T follicular helper cell (primary cell): ENCODE measurements at places on chromosomes 16 and 17.

- DNase-seq = no peak
Measured at GRCh38 chr17:1050996-1051925, 54.3 kb downstream of the TIMM22 start.

GRCh38 chr16:75192606-75193264 is 14.2 kb downstream of the CTRB2 start:
- DNase-seq = no peak

GRCh38 chr17:74217037-74217730 is 3.8 kb downstream of the TTYH2 start:
- DNase-seq = no peak

DNA sequence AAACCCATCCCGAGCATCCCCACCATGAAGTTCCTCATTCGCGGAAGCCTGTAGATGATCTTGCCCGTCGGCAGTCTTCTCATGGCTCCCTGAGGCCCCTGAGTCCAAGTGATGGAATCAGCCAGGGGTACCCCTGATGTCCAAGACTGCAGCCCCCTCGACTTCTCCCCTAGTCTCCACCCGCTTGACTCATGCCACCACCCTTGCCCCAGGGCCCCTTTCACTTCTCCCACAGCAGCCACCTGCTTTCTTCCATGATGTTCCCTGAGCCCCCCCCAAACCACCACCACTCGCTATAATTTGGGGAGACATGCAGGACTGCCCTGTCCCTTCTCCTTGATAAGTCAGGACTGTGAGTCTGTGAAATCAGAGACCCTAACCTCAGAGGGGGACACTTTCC is 11.4 kb downstream of the BEAN1 start:
- no peak for DNase-seq

DNA sequence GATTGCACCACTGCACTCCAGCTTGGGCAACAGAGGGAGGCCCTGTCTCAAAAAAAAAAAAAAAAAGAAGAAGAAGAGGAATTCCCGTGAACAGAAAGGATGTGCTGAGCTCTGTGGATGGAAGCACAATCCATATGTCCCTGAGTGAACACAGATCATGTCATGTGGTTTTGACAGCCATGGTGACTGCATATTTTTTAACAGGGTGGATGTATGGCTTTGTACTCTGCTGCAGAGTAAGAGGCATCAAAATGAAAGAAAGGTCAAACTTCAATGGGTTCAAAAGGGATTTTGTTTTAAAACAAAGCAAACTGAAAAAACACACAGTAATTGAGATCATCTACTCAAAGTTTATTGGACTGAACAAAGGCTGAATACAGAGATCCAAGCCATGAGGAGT is 31.5 kb downstream of the MXRA7 start:
- no peak for DNase-seq

DNA sequence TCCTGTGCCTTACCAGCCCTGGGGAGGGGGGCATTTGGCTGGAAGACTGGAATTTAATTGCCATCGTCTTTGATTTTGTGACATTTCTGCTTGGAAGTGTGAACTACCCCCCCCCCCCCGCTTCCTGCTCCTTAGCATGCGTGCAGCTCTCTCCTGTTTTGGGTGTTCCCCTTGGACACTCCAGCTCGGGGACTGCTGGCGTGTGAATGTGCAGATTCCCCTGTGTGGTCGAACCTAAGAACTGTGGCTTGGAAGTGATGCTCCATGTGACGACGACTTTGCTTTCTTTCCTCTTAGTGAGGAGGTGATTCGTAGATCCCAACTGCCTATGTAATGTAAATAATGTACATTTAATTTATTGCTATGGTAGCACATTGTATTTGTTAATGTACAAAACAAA is 26.1 kb downstream of the OR1D5 start:
- DNase-seq = no peak

GRCh38 chr16:49598383-49599170 is 225.0 kb downstream of the C16orf78 start:
- DNase-seq = no peak

DNA sequence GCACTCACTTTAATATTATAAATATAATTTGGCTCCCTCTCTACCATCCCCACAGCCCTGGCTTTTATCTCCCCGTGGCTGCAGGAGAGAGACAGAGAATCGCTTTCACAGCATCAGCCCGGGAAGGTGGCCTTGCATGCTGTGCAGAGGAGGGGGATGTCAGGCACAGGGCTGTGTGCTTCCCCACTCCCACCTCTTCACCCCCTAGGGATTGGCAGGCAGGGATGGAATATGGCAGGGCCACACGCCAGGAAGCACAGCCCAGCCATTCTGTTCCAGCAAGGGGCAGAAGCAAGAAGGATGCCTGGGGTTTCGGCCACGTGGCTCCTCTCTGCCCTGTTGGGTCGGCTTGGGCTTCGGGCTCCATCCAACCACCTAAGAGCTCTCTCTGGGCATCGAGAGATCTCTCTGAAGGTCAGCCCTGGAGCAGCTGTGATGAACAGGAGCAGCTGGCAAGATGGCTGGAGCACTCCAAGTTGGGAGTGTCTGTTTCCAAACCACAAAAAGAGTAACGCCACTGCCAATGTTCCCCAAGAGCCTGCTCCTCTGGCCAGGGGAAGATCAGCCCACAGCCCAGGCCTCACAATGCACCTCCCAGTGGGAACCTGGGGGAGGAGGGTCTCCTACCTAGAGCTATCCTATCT is 223.2 kb downstream of the C16orf78 start:
- no peak for DNase-seq

DNA sequence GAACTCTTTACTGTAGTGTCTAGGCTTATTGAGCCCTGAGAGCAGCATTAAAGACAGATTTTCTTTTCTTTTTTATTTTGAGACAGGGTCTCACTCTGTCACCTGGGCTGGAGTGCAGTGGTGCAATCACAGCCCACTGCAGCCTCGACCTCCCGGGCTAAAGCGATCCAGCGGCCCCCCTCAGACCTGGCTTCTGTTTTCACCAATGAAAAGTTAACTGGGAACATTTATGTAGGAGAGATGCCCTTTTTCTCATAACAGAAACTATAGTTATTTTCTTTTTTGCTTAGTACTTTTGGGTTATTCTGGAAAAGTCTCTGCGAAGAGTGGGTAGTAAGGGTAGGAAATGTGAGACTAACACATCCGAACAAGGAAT is 1.5 kb downstream of the MAP1LC3B start:
- DNase-seq = no peak

- no peak for DNase-seq
Measured at GRCh38 chr16:53282975-53283946, 151.0 kb upstream of the RBL2 start.

- DNase-seq = no peak
Measured at GRCh38 chr17:10115536-10115932, 82.9 kb downstream of the GAS7 start.

GRCh38 chr16:24668481-24669061 is 60.9 kb upstream of the TNRC6A start:
- DNase-seq = no peak

DNA sequence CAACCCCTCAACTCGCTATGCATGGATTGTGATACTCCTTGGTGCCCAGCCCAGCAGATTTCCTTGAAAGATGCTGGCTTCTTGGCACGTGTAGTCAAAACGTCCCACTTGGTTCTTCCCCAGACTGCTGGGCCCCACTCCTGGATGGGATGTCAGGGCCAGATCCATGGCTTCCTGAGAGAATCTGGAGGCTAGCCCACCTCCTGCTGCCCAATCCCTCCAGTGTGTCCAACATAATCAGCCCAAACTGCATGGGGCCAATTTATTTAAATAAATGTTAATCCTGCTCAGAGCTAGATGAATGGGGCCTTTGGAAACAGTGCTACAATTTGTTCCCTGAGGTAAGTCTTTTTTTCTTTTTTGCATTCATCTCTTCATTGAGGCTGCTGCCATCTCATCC is 49.4 kb downstream of the WSB1 start:
- no peak for DNase-seq

DNA sequence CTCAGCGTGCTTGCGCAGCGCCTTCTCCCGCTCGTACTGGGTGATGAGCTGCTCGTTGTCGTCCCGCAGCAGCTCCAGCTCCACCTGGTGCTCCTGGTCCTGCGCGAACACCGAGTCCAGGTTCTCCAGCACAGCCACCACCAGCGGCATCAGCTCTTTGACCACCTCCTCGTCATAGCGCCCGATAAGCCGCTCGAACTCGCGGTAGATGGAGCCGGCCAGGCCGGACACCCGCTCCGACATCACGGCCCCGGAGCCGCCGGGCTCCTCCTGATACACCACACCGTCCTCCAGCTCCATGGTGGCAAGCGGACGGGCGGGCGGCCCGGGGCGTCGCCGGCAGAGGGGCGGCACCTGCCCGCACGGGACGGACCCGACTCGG is 320 bp downstream of the SPAG9 start:
- DNase-seq = peak; percentile 35

- DNase-seq = no peak
Measured at GRCh38 chr17:16889088-16889465, 82.8 kb downstream of the TNFRSF13B start.

DNA sequence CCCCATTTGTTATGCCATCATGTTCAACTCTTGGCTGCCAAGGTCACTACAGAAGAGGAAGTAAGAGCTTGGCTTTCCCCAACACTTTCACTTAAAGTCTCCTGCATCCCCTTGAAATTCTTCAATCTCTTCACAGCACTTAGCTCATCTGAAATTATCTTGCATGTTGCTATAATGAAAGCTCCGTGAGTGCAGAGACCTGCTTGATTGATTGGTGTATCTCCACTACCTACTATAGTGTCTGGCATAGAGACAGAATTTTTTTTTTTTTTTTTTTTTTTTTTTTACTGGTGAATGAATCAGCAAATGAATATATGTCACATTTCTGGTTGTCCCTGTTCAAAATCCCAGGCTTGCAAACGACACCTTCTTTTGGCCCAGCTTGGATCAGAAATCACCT is 1.9 kb upstream of the SDR42E1 start:
- no peak for DNase-seq

DNA sequence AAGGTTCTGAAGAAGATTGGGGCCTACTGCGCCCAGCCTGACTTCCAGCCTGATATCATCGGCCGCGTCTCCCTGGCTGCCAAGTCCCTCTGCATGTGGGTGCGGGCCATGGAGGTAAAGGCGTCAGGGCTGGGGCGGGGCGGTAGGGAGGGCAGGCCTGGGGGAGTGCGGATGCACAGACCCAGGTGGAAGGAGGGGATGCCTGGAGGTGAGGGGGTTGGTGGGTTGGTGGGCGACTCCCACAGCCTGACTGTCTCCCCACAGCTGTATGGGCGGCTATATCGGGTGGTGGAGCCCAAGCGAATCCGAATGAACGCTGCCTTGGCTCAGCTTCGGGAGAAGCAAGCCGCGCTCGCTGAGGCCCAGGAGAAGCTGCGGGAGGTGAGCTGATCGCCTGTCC is 26.8 kb upstream of the KDM6B start:
- DNase-seq = no peak

DNA sequence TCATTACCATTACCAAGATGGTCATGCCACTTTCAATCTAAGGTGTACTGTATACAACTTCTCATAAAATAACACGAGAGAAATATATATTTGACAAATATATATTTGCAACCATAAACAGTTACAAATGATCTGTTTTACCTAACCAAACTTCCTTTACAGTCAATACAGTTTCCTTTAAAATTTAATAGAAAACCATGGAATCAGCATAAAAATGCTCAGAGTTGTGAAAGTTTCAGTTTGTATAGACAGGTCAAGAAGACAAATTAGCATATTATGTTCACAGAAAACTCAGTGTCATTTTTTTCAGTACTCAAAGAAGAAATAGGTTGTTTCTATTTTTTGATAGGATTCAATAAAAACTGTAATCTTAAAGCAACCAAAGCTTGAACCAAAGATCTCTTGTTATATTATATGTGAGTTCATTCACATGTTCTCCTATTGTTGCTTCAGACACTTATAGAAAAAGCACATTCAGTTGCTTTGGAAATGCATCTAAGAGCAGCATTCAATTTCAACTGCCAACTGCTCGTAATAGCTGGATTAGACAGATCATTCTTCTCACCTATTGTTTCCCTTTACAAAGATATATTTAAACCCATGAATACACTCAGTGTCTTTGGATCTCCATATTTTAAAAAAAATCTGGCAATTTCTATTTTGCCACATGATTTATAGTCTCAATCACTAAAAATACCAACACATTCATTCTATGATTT is 15.1 kb downstream of the SSH2 start:
- DNase-seq = no peak

DNA sequence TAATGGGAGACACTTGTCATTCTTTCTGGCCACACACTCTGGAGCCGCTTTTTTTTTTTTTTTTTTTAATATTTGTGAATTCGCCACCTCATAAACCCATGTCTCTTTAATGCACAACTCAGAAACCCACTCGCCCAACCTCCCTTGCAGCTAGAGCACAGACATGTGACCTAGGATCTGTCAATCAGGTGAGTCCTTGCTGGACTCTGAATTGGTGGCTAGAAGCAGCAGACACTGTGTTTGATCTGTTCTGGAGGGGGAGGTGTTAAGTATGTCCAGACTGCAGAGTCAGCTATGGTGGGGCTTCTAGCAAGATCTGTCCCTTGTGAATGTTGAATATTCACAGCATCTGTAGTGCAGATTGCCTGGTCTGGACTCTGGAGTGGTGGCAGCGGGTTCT is 112.1 kb downstream of the PRKCB start:
- DNase-seq = no peak

GRCh38 chr17:72191921-72192799 is 71.3 kb downstream of the SOX9 start:
- DNase-seq = no peak

- no peak for DNase-seq
Measured at GRCh38 chr17:70564006-70564620, 394.8 kb downstream of the KCNJ2 start.

DNA sequence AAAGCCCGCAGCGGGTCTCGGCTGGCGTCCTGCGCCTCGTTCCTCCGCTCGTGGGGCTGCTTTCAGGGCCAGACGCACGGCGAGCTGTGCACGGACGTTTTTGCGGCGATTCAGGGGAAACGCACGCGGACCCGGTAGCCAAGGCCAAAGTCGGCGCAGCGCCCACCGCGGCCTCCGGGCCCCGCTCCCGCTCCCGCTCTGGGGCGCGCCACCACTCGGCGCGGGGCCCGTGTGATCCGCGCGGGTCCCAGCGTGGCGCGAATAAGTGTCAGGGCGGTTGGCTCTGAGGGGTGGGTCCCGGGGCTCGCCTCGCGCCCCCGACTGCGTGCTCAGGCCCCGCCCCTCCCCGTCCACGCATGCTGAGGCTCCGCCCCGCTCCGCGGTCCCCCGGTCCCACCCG is 694 bp upstream of the TBCD start:
- no peak for DNase-seq

GRCh38 chr17:73782641-73783381 is 138.6 kb upstream of the SDK2 start:
- no peak for DNase-seq

GRCh38 chr16:54547052-54547451 is 260.5 kb upstream of the IRX3 start:
- DNase-seq = no peak

- DNase-seq = no peak
Measured at GRCh38 chr16:20242568-20243255, 84.6 kb downstream of the GP2 start.
